ENCODE measurements at places on chromosomes 13 and 19.

GRCh38 chr13:31982540-31982939 lies 49.0 kb upstream of the FRY start:
- no peak for DNase-seq

DNA sequence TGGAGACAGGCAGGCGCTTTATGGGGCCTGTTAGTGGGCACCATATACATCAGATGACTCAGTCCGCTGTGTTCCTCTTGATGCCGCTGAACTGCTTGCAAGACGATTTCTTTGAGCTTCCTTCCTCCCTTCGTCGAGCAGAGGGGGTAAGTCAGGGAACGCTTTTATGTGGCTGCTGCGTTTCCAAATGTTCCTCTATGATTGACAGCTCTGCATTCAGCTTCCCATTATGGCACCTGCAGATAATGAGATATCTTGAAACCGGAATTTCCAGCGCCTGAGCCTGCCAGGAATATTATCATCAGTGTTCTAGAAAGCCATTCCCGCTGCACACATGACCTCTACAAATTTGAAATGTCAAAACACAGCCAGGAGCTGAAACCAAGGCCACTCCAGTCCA lies 257.0 kb downstream of the TSHZ3 start:
- DNase-seq, result no peak

DNA sequence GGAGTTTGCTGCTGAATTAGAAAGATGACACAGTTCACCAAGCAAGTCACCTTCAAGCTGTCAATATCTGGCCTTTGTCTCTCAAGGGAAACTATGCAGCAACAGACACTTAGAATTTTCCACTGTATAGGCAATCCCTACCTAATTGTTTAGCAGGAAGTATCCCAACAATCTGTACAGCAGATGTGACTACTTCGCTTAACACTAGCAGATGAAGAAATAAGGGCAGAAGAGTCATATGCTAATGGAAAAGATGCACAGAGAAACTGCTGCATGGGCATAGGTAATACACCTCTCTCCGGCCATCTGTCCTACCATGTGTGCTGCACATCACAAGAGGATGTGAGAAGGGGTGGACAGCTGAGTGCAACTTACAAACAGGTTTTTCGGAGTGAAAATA lies 851.2 kb downstream of the PCDH9 start:
- DNase-seq, result no peak

GRCh38 chr19:45130888-45131615 lies 29.7 kb downstream of the NKPD1 start:
- no peak for DNase-seq

DNA sequence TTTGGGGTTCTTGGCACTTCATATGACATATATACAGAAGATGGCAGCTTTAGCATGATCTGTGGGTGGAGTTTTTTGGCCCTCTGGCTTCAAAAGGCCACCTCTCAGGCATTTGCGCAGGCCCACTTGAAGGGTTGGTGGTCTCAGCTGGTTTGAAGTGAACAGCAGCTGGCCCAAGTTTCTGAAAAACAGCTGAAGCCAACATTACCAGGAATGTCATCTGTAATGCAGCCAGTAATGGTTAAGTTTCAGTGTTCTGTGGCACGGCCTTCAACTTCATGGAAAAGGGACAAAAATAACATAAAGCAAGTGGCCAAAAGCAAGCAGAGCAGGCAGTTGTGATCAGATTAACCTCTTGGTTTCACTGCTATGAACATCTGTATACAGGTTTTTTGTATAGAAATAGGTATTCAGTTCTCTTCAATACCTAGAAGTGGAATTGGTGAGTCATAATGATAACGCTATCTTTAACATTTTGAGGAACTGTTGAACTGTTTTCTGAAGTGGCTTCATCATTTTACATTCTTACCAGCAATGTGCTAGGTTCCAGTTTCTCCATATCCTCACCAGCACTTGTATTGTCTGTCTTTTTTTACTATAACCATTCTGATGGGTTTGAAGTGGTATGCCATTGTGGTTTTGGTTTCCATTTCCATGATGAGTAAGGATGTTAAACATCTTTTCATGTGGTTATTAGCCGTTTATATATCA lies 245.4 kb downstream of the SHISA2 start:
- DNase-seq, result no peak

GRCh38 chr19:41239961-41240574 lies 21.0 kb downstream of the AXL start:
- DNase-seq, result no peak

GRCh38 chr13:95403349-95404140 lies 102.3 kb upstream of the ABCC4 start:
- DNase-seq, result no peak

DNA sequence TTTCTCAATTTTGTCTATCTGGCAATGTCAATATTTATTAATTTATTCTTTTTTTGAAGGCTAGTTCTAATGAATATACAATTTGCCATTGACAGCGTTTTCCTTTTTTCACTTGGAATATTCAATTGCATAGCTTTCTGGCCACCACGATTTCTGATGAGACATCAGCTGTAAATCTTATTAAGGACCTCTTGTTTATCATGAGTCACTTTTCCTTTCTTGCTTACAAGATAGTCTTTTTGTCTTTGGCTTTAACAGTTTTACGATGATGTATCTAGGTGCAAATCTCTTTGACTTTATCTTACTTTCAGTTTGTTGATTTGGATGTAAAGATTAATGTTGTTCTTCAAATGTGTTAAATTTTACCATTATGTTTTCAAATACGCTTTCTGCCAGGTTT lies 991.6 kb upstream of the SLC10A2 start:
- DNase-seq, result no peak

- DNase-seq, result no peak
Measured at GRCh38 chr19:1865172-1866010, 2.0 kb upstream of the KLF16 start.

DNA sequence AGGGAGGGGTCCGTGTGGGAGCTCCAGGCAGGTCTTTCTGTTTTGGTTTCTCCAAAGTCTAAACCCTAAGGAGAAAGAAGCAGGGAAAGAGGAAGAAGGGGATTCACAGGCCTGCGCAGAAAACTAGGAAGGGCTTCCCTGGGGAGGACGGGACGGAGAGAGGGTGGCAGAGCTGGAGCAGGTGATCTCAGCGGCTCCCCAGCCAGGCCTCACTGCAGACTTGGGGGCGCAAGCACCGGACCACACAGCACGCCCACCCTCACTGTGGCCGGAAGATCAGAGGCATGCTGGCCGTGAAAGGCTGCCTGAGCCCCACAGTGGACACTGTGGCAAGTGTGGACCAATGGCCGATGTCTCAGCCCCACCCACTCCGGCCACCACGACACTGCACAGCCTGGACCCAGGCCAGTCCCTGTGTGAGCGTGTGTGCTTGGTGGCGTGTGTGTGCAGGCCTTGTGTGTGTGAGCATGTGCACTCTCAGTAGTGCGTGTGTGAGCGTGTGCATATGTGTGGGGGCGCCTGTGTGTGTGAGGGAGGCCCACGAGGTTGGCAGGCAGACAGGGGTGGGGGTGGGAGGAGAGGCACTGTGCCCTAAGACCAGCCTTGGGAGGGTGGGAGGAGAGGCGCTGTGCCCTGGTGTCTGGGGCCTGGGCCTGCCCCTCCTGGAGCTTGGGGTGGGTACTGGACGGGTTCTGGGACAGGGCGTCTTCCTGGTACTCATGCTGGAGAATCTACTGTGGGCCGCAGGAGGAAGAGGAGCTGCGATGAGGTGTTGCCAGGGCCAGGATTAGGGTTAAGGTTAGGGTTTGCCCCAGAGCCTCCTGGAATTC lies 15.4 kb upstream of the TMEM255B start:
- DNase-seq, result no peak

DNA sequence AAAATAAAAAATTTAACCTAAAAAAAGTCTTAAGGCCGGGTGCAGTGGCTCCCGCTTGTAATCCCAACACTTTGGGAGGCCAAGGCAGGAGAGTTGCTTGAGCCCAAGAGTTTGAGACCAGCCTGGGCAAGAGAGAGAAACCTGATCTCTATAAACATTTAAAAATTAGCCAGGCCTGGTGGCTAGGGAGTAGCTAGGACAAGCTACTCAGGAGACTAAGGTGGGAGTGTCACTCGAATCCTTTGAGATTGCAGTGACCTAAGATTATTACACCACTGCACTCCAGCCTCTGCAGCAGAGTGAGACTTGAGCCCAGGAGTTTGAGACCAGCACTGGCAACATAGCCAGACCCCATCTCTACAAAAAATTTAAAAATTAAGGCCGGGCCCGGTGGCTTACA lies 1.1 kb downstream of the CCDC97 start:
- DNase-seq, result no peak

GRCh38 chr19:51258165-51259160 lies 7.6 kb downstream of the SIGLECL1 start:
- no peak for DNase-seq
